ENCODE measurements at places on chromosomes 6 and 20.

- DNase-seq, result no peak
These were observed 14.6 kb upstream of the ARMC12 start for GRCh38 chr6:35722121-35722761.

GRCh38 chr6:144715344-144715743 is 430.2 kb downstream of the UTRN start:
- DNase-seq, result no peak

- DNase-seq, result no peak
These were observed 27.5 kb downstream of the PTPN1 start for GRCh38 chr20:50537546-50538201.

- DNase-seq, result no peak
These were observed 32.3 kb downstream of the CNKSR3 start for GRCh38 chr6:154478021-154478700.

- no peak for DNase-seq
These were observed 6.3 kb upstream of the ZKSCAN8 start for GRCh38 chr6:28135393-28135792.

- no peak for DNase-seq
These were observed 246.2 kb downstream of the PRKN start for GRCh38 chr6:162481320-162481719.

- DNase-seq, result no peak
These were observed 596.0 kb downstream of the EPM2A start for GRCh38 chr6:145139140-145139850.

DNA sequence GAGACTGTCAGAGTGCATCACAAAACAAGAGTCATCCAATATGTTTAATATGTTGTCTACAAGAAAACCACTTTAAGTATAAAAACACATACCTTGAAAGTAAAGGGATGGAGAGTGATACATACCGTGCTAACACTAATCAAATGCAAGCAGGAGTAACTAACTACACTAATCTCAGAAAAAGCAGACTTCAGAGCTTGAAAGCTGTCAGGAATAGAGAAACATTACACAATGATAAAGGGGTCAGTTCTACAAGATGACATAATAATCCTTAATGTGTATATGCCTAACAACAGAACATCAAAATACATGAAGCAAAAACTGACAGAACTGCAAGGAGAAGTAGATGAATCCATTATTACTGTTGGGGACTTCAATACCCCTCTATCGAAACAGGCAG is 59.7 kb upstream of the SMIM29 start:
- DNase-seq, result no peak

GRCh38 chr20:45583502-45583901 is 4.4 kb upstream of the WFDC8 start:
- DNase-seq, result no peak

DNA sequence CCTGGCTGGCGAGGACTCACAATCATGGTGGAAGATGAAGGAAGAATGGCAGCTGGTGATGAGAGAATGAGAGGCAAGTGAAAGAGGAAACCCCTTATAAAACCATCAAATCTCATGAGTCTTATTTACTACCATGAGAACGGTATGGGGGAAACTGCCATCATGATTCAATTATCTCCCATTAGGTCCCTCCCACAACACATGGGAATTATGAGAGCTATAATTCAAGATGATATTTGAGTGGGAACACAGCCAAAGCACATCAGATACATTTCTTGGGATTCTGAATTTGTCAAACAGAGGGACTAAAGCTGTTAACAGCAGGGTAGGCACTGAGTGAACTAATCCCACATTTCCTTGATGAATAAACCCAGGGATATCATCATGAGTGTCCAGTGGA is 116.2 kb upstream of the PLCB4 start:
- DNase-seq, result no peak

DNA sequence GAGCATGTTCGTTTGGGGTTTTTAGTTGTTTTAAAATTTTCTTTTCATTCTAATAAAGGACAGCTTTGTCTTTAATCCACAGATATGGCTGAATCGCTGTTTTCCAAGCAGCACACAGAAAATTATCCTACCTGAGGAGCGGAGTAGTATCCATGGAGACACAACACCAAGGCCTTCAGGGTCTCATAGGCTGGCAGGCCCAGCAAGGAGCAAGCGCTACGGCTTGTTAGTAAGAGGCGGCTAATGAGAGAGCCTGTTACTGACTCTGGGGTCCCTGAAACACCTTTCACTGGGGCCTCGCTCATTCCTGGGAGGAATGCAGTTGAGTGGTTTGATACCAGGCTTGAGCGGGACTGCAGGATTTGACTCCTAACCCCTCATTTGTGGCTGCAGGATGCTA is 303.8 kb upstream of the CDH4 start:
- DNase-seq, result no peak

- no peak for DNase-seq
These were observed 2.5 kb upstream of the R3HDML start for GRCh38 chr20:44334306-44334705.

GRCh38 chr6:13712599-13712898 is 914 bp upstream of the RANBP9 start:
- no peak for DNase-seq

- no peak for DNase-seq
These were observed 1.1 kb upstream of the PHF10 start for GRCh38 chr6:169725125-169726048.

- DNase-seq, result no peak
These were observed 112.1 kb downstream of the LY86 start for GRCh38 chr6:6700407-6701270.

GRCh38 chr6:3803627-3804468 is 45.3 kb upstream of the FAM50B start:
- no peak for DNase-seq
